Activated effector memory CD4-positive, alpha-beta T cell treated with Interleukin-2 at 50 U/mL for 16 hours (primary cell): ENCODE measurements at places on chromosomes 1 and 21.

DNA sequence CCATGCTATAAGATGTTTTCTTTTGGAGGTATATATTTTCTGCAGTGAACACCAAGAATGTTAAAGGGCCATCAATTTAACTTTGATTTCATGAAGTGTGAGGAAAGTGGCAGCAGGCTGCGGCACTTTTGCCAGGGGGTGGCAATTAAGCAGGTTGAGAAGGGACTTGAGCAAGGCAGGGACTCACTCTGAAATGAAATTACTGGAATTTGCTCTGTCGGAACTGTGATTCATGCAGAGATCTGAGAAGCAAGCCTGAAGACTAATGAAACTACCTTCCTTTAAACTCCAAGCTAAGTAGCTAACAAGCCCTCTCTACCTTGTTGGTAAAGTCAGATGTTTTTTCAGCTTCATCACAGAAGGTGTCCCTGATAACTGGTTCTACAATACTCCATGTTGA, 441.6 kb downstream of the SIPA1L2 start:
- DNase-seq = no peak

- no peak for DNase-seq
Observed at GRCh38 chr1:228098323-228098931, 4.7 kb downstream of the C1orf35 start.

DNA sequence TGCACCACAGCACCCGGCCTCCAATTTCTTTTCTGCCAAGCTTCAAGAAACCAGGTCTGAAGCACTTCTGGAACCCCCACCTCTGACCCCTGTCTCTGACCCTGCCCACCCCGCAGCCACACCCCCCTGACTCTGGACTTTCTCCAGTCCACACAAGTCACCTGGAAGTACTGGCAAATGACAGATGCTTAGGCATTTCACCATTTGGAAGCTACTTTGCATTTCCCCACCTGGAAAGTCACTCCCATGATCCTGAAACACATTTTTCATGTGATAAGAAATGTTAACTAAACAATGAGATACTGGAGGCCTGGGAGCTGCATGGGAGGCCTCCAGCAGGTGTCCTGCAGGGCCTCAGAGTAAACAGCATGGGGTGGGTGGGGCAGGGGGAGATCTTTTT, 45.7 kb downstream of the NTPCR start:
- no peak for DNase-seq

GRCh38 chr1:100713626-100714025, 5.9 kb upstream of the VCAM1 start:
- no peak for DNase-seq

DNA sequence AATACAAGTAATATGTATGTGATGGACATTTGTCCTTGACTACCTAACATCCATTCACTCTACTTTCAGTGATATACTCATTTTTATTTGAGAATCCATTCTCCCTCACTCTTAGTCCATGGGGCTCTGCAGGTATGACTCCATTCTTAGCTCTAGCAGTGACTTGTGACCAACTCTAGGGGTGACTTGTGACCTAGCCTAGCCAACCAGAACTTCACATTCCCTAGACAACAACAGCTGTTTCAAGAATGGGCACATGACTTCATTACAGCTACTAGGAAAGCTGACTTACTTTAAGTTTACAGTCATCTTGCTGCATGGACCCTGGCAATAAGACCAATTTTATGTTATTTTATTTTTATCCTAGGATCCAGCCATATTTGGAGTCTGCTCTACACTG, 23.6 kb upstream of the DDX59 start:
- no peak for DNase-seq

DNA sequence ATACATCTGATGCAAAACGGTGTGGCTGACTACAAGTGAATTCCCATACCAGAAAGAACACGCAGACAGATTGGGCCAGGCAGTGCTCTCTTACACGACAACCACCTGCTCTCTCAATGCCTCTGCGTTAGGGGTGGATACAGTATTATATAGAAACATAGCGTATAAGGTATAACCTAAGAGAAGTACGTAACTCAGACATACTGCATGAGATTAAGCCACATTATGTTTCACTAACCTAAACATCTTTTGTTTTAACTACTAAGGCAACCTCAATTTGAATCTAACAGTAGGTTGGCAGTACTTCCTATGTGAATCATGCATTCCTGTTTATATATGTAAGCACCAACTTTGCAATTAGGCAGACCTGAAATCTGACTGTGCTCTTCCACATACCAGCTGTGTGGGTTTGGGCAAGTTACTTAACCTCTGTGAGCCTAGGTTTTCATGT, 58.1 kb upstream of the COA6 start:
- DNase-seq = peak; percentile 34

GRCh38 chr1:2865000-2865399, 63.5 kb upstream of the TTC34 start:
- no peak for DNase-seq

- no peak for DNase-seq
Observed at GRCh38 chr1:9242338-9242969, 7.9 kb downstream of the H6PD start.

DNA sequence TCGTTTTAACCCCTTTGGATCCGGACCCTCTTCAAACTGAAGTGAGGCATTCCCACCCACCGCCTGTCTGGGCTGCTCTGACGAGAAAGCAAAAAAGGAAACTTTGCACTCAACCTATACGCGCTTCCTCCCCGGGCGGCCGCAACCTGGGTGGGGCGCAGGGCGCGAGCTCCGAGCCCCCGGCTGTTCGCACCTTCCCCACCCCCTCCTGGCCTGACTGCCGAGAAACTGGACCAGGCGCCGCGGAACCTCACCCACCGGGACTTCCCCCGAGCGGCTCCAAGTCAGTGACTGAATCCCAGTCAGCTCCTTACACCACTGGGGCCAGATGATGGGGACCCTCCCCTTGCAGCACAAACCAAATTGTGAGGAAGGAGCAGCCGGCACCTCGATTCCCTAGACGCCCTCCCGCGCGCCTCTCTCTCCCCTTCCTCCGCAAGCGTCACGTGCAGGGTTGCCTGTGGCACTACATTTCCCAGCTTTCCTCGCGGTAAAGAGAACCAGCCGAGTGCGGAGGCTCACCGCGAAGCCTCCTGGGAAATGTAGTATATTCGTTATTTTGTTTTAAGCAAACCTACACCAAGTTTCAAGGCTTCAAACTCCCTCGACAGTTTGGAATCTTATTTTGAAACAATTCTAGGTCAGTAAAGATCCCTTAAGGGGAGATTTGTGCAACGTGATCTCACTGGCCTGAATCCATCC, at the start of gene RAB29:
Gene RAB29 (minus strand): TSS at position 468 of the 702 bp plus-strand sequence. CDS start 526 bp downstream, outside the sequence.
- DNase-seq = peak; percentile 81

DNA sequence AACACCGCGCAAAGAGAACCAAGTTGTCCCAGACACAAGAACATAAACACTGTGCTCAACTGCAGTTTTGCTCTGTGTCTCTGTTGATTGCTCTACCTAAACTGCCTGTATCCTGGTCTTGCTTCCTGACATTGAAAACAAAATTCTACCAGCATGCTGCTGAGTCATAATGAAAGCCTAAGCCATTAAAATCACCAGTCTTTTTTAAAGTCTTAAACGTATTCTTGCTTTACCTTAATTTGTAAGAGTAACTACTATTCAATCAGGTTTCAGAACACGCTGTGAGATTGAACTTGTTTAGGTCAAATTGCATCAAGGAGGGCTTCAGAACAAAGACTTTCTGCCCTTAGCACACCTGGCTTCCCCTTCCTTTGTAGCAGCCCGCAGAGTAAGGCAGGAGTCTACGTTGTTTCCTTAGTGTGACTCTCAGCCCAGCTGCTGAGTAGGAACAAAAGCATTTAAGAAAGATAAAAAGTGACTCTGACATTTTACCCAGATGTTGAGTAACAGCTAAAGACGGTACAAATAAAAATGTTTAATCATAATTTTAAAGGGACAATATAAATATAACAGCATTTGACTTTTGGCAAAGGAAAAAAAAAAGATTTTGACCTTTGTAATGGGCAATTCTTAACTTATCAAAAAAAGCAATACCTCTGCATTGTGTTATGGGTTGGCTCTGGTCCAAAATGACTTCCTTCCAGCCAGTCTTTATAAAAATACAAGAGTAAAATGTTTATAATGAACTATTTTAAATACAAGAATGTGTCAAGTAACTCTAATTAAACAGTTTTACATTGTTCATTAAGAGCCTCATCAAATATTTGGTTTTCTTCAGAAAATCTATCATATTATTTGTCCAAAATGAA, 186.9 kb upstream of the ADGRL4 start:
- DNase-seq = no peak

DNA sequence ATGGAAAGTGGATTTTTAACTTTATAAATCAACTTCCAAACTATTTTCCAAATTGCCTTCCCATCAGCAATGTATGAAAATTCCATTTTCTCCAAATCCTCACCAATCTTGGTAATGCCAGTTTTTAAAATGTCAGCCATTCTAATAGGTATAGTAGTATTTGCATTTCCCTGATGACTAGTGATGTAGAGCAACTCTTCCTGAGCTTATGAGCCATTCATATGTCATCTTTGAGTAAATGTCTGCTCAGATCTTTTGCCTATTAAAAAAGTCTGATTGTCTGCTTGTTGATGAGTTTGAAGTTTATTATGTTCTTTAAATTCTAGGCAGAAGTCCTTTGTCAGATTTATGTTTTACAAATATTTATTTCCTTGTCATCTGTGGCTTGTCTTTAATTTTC, 54.7 kb downstream of the KDM1A start:
- DNase-seq = no peak

- no peak for DNase-seq
Observed at GRCh38 chr1:82565546-82565945, 764.8 kb downstream of the ADGRL2 start.

DNA sequence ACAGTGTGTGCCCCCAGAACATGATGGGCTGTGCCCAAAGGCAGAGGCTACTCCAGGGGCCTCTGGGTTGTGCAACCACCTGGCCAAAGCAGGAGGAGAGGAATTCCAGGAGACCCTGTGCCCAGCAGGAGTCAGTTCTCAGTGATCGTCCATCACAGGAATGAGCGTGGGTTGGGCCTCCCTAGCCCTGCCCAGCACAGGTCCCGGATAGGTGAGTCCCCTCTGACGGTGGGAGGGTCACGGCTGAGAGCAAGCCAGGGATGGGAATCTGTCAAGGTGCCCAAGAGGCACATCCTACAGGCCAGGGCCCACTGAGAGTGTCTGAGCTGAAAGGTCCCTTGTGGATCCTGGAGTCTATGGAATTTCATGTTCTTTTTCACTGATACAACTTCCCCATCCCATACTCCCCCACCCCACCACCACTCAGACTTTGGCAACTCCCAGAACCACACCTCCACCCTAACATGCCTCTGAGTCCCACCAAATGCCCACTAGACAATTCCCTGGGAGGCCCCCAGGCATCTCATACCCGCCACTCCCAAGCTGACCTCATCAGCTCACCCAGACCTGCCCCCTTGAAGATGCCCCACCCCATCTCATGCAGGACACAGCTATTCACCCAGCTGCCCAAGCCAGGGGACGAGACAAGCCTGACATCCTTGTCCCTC, 3.1 kb downstream of the GJB4 start:
- DNase-seq = no peak

DNA sequence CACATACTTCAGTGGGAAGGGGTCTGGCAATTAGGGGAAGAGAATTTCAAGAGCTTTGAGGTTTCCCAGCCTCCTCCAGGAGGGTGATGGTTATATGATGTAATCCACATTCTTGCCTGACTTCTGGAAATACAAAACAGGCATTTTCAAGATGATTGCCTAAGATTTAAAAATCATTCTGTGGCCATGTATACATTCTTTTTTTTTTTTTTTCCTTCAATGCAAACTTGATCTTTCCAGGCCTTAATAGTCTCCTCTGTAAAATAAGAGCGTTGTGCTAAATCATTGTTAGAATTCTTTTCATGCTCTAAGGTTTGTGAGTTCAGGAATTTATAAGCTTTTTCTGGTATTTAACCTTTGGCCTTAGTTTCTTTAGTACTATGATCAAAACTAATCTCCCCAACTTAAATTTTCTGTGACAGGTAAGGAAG, 192.3 kb upstream of the HMCN1 start:
- DNase-seq = no peak

DNA sequence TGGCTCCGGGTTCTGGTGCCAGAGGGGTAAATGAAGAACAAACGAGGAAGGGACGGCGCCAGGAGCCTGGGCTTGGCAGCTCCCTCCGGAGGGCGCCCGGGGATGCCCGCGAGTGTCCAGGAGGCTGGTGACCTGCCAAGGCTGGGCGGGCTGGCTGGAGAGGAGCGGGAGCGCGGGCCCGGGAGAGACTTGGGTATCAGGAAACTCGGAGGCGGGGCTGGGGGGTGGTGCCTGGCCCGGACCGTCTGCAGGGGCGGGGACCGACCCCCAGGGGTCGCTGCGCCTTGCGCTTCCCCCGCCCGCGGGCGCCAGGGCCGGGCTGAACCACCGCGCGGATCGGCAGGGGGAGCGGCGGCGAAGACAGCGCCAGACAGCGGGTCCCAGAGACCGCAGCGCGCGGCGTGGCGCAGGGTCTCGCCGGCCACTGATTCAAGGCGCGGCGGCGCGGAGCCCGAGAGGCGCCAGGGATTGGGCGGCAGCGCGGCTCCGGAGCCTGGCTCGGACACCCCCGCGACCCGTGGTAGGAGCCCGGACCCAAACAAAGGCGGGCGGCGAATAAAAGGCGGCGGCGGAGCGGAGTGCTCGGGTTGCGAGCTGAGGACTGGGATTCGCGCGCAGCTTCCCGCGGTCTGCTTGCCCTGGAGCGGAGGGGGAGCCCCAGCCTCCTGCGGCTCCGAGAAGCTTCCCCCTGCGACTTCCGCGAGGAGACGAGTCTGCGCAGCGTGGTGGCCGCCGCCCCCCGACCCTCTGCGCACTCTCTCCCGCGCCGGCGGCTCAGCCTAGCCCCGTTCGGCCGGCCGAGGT, at the start of gene DISP3:
Gene DISP3 (plus strand): TSS at position 585 of the 804 bp plus-strand sequence. CDS start 21,838 bp downstream, outside the sequence.
- DNase-seq = peak; percentile 46

DNA sequence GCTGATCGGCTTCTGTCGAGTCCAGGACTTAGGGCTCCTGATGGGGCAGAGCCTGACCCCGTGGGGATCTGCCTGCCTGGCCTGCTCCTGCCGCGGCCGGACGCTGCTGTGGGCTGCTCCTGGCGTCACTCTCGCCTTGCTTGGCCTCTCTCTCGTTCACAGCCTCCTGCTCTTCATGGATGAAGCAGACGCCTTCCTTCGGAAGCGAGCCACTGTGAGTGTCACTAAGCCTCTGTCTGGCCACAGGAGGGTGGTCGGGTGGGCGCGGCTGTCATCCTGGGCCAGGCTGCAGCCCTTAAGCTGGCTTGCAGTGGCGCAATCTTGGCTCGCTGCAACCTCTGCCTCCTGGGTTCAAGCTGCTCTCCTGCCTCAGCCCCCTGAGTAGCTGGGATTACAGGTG, 16.1 kb downstream of the ATAD3B start:
- DNase-seq = no peak

DNA sequence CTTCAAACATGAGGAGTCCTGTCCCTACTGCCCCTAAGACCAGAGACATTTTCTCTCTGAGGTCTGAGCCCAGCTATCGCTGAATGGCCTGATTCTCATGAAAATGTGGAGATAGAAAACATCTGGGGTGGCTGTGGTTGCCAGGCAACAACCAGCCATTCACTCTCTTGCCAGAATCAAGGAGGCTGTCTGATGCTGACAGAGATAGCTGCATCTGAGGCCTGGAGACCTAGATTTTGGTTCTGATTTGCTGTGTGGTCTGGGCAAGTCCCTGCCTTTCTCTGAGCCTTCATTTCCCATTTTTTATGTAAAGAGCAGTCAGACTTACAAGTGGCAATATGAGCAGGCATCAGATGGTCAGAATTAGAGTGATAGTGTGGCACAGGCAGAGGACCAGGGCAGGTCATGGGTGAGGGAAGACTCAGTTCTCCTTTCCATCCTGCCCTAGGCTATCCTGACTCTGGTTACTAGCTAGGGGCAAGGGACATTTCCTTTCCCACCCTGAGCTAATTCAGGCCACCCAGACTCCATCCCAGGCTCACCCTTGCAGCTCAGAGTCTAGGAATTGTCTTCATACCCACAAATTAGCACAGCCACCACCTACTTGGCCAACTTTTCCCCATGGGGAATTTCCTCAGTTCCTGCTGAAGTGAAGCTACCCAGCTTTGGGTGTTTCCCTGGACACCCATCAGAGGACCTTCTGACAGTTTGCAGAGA, 20.0 kb upstream of the RNF19B start:
- DNase-seq = peak; percentile 21
